ENCODE measurements at places on chromosomes 13 and 19.
A peak's percentile ranks its signal among the peaks of the same experiment; 100 is the strongest.

- H3K36me3 ChIP-seq: 0 out of 2 replicates have a peak, but pooled peaks cover 2% of the 10 kb centered on the region
- H3K27me3 ChIP-seq: no peaks in the 10 kb centered on the region
- peaks cover 6% of the 10 kb centered on the region for H3K4me1 ChIP-seq
- DNase-seq: no peak
These were observed 581 bp downstream of the RCBTB1 start for GRCh38 chr13:49584771-49585182.

DNA sequence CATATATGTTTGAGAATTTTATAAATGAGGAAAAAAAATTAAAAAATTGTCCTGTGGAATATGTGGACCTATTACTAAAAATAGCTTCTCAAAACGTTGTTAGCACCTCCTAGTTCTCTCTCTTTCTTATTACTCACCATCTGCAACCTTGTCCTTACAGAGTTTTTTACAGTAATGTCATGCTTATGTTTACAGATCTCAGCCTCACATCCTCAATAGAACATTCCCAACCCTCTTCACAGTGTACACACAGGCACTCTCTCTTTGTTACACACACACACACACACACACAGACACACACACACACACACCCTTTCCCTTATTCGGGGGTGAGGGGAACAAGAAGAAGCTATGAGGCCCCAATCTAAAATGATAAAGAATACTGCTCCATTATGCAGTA is 197.7 kb downstream of the SLITRK6 start:
- no peaks in the 10 kb centered on the region for H3K4me1 ChIP-seq
- no peaks in the 10 kb centered on the region for H3K27me3 ChIP-seq
- H3K4me3 ChIP-seq: no peak overlapping the region
- DNase-seq: no peak

GRCh38 chr13:114068656-114069318 is 63.6 kb downstream of the RASA3 start:
- no peak overlapping the region for H3K4me3 ChIP-seq
- H3K27ac ChIP-seq: no peak overlapping the region
- H3K4me1 ChIP-seq: peaks cover 35% of the 10 kb centered on the region
- no peak for DNase-seq
- H3K36me3 ChIP-seq: 0 out of 2 replicates have a peak, but pooled peaks cover 3% of the 10 kb centered on the region

DNA sequence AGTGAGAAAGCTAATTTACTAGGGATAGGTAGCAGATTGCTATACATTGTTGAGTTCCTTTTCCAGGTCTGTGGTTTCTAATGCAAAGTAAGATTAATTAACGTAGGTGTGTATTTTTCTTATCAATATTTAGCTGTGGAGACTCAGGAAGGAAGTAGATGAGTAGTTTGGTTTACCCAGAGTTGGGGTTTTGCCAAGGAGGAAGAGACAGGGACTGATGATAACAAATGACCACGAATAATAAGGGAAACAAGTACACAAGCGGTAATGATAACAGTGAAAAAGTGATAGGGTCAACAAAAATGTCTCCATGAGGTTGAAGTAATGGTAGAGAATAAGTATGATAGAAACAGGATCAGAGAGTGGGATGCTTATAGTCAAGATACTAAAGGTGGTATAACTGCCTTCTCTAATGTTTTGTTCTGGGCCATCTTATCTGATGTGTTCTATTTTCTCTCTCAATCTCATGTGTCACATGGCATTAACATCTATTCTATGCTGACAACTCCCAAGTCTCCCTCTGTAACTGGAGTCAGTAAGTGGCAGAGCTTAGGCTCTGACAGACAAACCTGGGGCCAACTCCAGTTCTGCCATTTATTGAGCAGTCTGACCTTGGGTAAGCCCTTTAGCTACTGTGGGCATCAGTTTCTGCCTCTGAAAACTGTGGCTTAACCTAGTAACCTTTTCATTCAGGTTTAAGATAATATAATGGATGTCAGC is 8.8 kb downstream of the OBI1 start:
- no peaks in the 10 kb centered on the region for H3K4me1 ChIP-seq
- no peaks in the 10 kb centered on the region for H3K36me3 ChIP-seq
- H3K4me3 ChIP-seq: no peak overlapping the region
- H3K27ac ChIP-seq: no peak overlapping the region
- no peaks in the 10 kb centered on the region for H3K27me3 ChIP-seq
- DNase-seq: no peak

DNA sequence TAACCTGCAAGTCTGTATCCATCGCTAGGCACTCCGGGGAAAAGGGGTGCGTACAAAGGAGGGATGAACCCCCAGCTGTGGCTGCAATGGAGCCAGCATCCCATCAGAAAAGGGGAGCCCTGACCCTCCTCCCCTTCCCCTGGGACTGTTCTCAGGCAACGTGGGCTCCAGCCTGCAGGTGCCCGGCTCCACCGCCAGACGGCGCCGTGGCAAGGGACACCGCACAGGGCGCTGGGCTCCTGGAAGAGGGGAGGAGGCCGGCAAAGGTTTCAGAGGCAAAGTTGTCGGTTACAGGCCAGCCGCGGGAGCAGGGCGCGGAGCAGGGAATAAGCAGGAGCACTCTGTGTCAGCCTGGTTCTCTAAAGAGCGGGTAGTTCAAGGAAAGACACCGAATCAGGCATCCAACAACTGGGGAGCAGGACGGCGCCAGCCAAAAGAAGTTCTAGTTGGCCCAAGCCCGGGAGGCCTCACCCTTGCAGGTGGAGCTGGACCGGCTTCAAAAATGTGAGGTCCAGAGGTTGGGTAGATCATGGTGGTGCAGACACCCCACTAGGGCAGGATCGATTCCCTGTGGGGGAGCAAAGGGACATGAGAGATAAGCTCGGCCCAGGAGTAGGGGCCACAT is 53.0 kb upstream of the ATP12A start:
- DNase-seq: peak; percentile 4
- H3K4me3 ChIP-seq: no peak overlapping the region
- H3K36me3 ChIP-seq: no peaks in the 10 kb centered on the region
- no peaks in the 10 kb centered on the region for H3K4me1 ChIP-seq
- no peaks in the 10 kb centered on the region for H3K27me3 ChIP-seq
